ENCODE measurements at places on chromosomes 1 and 21. TPM values are rescaled to one million over a fixed set of nuclear protein-coding genes. Genes with fewer than 3 reads are reported as not detected.

DNA sequence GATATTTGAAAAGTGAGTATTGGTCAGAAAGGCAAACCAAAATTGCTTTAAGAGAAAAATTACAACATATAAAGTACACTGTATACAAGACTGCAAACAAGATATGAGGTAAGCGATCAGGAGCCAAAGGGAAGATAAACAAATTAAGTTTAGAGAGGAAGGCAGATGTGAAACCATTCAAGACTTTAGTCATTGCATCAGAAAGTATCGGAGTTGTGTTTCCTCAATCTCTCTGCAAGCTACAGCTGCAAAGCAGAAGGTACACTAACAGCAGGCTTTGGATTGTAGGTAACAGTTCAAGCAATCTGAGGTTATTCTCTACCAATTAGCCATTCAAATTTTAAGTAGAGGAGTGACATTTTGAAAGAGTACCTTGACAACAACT lies 21.3 kb upstream of the TLCD4 start:
- no peak for DNase-seq

DNA sequence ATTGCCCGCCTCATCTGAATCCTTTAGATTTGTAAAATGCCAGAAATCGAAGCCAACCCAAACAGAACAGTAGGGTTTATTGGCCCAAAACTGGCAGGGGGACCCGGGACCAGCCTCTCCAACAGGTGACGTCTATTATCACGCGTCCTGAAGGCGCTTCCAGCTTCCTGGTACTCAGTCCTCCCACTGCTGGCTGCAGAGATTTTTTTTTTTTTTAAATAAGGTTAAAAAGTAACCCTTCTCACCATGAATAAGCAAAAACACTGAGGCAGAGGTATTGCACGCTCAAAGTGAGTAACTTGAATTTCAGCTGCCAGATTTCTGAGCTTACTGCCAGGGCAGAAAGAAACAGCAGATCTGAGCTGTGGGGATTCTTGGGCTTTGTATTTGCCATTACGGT lies 54.4 kb upstream of the GCLM start:
- no peak for DNase-seq

DNA sequence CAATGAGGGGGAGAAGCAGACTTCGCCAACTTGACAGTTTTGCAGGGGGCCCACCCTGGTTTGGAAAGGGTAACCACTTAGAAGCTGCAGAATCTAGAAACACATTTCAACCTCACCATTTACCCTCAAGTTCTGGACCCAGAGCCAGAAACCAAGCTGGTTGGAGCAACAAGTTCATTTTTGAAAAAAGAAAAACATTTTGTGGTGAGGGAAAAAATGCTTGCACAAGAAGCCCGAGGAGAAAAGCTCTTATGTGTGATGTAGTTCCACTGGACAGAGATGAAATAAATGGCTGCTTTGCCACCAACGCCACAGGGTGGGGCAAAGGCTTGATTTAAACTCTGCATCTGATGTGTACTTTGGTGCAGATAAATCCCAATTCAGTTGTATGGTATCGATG lies 10.6 kb upstream of the NGF start:
- DNase-seq: no peak

GRCh38 chr1:15128520-15129313 lies 24.8 kb upstream of the TMEM51 start:
- DNase-seq: peak; percentile 73

- DNase-seq: no peak
Observed at GRCh38 chr1:212466898-212467650, 34.4 kb downstream of the NENF start.

DNA sequence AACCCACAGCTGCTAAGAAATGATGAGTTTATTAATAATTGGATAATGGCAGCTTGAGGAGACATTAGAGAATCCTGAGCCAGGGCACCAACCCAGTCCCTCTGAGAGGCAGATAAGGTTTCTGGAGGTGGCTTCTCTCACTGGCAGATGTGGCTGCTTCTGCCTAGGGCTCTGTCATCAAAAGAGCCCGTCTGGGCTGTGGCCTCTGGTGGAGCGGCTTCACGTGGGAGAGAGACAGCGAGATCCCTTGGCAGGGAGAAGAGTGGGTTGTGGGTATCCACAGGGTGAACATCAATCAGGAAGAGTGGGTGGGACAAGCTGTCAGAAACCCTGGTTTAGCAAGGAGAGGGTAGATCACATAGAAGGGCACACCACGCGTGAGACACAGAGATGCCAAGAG lies 30.0 kb downstream of the VWA5B1 start:
- DNase-seq: no peak

DNA sequence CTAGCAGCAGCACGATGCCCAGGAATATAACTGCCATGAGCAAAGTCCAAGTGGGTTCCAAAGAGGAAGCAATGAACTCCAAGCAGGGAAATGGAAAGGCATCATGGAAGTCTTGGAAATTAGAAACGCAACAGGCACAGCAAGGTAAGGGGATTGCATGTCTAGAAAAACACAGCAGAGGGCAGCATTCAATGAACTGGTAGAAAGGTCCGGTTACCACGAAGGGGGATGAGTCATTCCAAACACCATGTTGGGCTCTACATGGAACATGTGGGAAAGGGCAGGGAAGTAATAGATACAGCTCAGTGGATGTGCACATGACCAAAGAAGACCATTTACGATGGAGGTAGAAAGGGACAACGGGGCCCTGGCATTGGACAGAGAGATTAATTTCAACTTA lies 36.4 kb downstream of the RXRG start:
- DNase-seq: peak; percentile 81

GRCh38 chr1:173445164-173445563 lies 32.0 kb upstream of the PRDX6 start:
- DNase-seq: no peak

Gene PDIK1L
- total RNA-seq: 11.5 TPM

DNA sequence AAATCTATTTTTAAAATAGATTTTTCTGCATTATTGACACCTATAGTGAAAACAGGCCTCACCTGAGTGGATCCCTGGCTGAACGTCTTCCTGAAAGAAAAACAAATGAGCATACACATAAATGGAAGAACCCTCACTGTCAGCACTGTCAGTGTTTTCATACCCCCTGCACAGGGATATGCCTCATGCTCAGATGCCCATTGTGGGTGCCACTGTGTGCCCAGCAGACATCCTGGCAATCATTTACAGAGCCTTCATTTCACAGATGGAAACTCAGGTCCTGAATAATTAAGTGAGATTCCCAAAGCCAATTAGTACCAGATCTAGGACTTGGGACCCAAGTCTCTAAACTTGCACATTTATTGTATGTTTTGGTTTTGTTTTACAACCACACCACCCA lies 19.9 kb downstream of the FCRL1 start:
- DNase-seq: no peak

- no peak for DNase-seq
Observed at GRCh38 chr1:180762796-180763195, 131.0 kb downstream of the XPR1 start.

Gene INTS3
- 18.4 TPM for total RNA-seq

DNA sequence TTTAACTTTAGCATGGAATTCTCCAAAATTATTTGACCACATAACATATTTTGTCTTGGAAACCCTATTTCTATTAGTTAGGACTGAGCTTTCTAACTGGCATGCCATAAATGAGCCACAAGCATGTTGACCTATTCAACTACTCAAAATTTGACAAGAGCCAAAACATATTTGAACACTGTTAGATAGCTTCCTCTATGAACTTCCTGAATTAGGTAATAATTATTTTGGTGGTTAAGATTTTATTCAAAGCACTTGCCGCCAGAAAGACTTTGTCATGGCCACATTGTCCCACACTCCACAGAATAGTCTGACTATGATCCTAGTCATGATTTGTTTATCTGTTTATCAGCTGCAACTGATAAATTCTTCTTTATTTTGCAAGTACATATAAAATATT lies 23.1 kb upstream of the CTPS1 start:
- DNase-seq: no peak

- DNase-seq: no peak
Observed at GRCh38 chr21:26408511-26408910, 164.6 kb downstream of the CYYR1 start.

GRCh38 chr1:111192658-111193519 lies 7.6 kb downstream of the DENND2D start:
- peak; percentile 10 for DNase-seq

Gene KRTAP10-8
- not detected for total RNA-seq

- peak; percentile 69 for DNase-seq
Observed at GRCh38 chr1:212030936-212031528, 4.3 kb downstream of the INTS7 start.

GRCh38 chr1:235473806-235474205 lies 30.4 kb downstream of the B3GALNT2 start:
- DNase-seq: no peak

Gene NOTCH2NLA
- total RNA-seq: 34.8 TPM

GRCh38 chr1:211816586-211816985 lies 14.0 kb downstream of the LPGAT1 start:
- DNase-seq: no peak

Gene UMODL1
- total RNA-seq: not detected

GRCh38 chr1:227572752-227573151 lies 9.4 kb downstream of the ZNF678 start:
- DNase-seq: no peak

GRCh38 chr1:53446051-53446450 lies 13.1 kb upstream of the DMRTB1 start:
- no peak for DNase-seq

Gene GPR25
- not detected for total RNA-seq

Gene CLIC6
- not detected for total RNA-seq

DNA sequence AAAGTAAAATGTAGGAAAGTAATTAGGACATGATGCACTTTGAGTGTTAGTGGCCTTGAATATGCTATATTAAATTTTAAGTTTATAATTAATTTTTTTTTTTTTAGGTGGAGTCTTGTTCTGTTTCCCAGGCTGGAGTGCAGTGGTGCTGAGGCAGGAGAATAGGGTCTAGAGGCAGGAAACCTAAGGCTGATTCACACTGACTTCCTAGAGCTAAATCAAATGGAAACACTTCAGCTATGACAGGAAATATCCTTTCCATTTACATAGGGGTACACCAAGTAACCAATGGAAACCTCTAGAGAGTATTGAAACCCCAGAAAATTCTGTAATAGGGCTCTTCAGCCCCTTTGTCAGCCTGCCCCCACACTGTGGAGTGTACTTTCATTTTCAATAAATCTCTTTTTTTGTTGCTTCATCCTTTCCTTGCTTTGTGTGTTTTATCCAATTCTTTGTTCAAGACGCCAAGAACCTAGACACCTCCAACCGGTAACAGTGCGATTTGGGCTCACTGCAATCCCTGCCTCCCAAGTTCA lies 17.9 kb upstream of the THRAP3 start:
- DNase-seq: no peak

Gene RHBDL2
- not detected for total RNA-seq

DNA sequence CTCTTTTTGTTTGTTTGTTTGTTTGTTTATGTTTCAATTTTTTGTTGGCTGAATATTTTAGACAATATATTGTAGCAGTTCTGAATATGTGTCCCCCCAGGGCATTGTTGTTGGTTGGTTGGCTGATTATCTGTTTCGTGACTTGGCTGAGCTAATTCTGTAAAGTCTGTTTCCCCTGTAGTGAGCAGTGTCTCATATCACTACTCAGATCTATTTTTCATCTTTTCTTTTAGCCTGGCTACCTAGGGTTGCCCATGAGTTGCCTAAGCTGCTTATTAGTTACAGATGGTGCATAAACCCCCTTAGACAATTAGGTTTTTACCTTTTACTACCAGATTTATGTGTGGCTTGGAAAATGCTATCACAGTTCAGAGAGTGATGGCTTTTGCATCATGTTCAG lies 32.3 kb downstream of the CFAP57 start:
- peak; percentile 13 for DNase-seq

GRCh38 chr1:45518910-45519309 lies 2.8 kb downstream of the PRDX1 start:
- DNase-seq: peak; percentile 35

Gene FAAH
- not detected for total RNA-seq

- no peak for DNase-seq
Observed at GRCh38 chr21:44429894-44430293, 25.4 kb upstream of the LRRC3 start.
